CD4-positive, alpha-beta T cell treated with Interleukin-2 at 100 ng/mL for 4 hours (primary cell): ENCODE measurements at places on chromosomes 5 and 9.

GRCh38 chr5:164186550-164186949 lies 681.1 kb downstream of the MAT2B start:
- no peak for DNase-seq

- no peak for DNase-seq
Observed at GRCh38 chr9:132043708-132044107, 36.0 kb downstream of the MED27 start.

- no peak for DNase-seq
Observed at GRCh38 chr9:73474002-73474600, 322.4 kb downstream of the ANXA1 start.

DNA sequence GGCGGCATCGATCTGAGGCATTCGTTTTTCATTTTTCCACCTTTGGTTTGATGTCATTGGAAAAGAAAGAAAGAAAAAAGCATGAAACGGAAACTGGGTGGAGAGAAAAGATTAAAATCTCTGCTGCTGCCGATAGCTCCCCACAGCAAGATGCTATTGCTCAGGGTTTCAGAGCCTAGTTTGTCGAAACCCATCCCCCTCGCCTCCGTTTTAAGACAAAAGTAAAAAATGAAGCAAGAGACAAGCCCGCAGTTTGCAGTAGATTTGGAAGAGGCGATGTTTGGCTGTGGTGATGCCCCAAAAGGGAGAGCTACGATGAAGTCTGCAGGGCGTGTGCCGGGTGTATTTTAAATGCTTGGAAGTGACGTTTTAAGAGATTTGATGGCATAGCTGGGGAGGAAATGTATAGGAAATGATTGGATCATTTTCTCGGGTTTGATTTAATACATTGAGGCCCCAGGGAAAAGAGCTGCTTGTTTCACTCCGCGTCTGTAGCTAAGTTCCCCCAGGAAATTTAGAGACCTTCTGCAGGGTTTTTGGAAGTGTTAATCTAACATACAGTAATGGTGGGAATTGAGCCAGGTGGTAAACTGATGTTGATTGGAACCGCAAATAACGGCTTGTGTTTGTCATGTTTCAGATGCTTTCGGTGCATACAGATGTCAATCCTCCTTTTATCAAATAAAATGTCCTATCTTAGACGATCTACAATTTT lies 909 bp downstream of the NDFIP1 start:
- peak; percentile 53 for DNase-seq

DNA sequence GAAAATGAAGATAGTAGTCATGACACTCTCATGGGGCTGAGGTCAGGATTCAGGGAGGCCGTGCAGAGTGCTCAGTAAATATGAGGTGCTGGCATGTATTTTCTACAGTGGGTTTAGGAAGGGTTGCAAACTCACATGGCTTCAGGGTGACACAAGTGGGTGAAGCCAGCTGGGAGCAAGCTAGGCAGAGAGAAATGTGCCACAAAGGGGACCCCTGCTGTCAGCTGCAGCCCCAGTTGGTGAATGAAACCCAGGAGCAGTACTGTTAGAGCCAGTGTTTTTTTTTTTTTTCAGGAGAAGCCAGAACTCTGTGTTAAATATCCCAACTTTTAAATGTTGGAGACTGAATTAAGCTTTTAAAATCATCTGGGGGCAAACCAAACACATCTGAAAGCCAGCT lies 75.3 kb downstream of the INSYN2B start:
- no peak for DNase-seq

- no peak for DNase-seq
Observed at GRCh38 chr5:56185768-56186311, 47.3 kb downstream of the ANKRD55 start.

- no peak for DNase-seq
Observed at GRCh38 chr5:38135486-38136039, 122.8 kb upstream of the EGFLAM start.

GRCh38 chr5:111627862-111628261 lies 115.5 kb upstream of the STARD4 start:
- DNase-seq: no peak

DNA sequence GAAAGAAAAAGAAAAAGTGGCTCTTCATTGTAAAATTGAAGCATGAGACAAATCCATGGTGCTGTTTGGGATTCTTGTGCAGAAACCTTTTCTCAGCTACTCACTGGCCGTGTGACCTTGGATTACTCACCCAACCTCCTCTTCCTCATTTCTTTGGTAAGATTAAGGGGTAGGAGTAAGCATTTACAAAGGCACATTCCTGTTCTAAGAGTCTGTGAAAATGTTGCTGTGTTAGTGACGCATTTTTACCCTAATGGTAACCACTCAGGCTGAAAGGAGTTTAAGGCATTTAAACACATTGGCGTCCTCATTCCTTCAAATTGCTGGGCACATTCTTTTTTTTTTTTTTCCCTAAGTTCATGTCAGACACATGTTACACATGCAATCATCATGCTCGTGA lies 4.3 kb downstream of the RAI14 start:
- DNase-seq: no peak

DNA sequence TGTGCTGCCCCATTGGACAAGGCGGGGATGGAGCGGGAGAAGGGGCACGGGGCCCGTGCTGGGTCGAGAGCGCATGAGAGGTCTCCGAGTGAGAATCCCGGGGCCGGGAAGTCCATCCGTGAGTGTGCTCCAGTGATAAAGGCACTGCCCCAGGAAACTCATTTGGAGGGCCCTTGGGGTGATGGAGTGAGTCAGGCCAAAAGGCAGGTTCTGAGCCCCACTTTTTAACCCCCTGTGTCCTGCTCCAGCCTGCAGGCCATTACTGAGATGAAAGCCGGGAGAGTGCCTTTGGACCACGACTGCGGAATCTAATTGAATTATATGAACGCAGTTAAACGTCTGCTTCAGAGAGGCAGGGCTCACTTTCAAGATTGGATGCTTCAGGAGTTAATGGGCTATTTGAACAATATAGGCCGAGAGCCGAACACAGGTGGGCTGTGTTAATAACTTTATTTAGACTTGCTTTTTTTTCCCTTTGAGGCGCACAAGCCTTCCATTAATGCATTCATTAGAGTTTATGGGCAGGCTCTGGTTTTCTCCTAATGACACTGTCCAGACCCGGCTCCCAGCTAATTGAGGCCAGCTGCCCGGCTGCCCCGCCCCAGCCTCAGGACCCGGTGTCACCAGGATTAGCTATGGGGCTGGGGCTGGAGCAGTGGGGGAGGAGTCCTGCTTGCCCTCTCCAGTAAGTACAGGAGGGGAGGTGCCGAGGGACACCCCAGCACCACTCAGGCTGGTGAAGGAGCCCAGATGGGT lies 79.1 kb upstream of the LMX1B start:
- no peak for DNase-seq

DNA sequence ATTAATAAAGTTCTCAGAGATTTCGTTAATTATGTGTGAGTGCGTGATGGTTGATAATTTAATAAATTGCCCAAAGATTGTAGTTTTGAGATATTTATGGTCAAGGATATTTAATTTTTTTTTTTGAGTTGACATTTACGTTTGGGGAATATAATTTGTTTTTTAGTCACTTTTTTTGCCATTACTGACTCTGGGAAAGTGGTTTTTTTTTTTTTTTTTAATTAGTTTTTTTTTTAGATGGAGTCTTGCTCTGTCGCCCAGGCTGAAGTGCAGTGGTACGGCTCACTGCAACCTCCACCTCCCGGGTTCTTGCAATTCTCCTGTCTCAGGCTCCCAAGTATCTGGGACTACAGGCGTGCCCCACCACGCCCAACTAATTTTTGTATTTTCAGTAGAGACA lies 1.7 kb downstream of the BDP1 start:
- DNase-seq: no peak

DNA sequence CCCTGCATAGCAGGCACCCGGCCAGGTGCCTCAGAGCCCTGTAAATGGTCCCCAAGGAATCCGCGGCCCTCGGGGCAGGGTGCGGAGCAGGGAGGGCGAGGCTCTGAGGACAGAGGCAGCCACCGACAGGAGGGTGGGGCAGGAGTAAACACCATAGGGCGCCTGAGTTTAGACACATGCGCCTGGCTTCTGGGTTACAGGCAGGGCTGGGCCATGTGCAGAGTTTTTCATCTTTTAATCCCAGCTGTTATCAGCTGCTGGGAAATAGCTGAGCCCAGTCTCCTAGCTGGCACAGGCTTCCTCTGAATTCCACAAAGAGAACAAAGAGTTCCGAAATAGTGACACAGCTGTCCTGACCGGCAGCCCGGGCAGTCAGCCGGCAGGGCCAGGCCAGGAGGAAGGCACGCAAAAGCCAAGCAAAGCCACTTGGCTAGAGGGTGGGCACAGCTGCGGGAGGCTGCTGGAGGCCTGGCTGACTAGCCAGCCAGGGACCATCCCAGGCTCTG lies 98.9 kb upstream of the PHYKPL start:
- no peak for DNase-seq

GRCh38 chr9:8917956-8918739 lies 1118.6 kb upstream of the DMAC1 start:
- DNase-seq: no peak

DNA sequence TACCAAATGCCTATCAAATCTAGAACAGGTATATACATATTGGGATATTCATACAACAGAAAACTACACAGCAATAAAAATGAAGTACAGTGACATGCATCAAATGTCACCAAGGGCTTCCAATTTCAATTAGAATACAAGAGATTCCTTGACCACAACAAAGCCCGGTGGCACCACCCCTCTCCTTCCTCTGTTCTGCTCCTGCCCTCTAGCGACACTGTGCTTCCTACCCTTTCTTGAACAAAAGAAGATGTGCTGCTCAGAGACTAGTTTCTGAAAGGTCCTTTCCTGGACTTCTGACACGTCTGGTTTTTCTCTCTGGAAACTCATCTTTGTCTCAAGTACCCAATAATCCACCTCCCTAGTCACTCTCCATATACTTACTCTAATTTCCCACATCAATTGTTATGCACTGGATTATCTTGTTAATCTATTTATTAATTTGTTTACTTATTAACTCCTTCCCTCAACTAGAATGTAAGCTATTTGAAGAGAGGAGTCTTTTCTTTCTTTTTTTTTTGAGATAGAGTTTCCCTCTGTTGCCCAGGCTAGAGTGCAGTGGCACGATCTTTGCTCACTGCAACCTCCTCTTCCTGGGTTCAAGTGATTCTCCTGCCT lies 70.4 kb upstream of the CTSV start:
- DNase-seq: peak; percentile 16

DNA sequence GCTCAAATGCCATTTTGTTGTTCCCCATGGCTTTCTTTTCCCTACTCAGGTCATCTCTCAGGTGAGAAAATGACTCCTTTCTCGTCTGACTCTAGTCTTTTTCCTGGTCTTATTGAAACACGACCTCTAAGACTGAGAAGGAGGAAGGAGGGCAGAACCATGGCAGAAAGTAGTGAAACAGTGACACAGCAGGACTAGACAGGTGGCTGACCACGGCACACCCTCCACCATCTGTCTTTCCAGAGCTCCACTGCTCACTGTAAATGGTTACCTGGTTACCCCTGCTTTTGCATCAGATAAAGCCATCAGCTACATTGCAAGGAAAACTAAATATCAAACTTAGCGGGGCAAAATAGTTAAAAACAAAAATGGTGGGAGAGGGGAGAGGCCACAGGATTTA lies 30.9 kb downstream of the NR4A3 start:
- no peak for DNase-seq

DNA sequence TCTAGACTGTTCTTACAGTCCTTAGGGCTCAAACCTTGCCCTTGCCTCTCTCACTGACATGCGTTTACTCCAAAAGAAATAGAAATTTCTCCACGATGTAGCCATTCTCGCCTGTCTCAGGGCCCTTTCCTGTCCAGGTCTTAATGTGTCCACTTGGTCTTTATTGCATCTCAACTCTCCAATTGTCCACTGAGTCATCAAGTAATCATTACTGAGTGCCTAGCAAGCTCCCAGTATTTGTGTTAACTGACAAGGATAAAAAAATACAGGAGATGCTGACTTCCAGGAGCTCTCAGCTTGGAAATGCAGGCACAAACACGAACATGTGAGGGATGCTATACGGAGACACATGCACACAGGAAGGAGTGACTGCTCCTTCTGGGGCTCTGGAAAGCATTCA lies 147.3 kb downstream of the ARSB start:
- DNase-seq: no peak

DNA sequence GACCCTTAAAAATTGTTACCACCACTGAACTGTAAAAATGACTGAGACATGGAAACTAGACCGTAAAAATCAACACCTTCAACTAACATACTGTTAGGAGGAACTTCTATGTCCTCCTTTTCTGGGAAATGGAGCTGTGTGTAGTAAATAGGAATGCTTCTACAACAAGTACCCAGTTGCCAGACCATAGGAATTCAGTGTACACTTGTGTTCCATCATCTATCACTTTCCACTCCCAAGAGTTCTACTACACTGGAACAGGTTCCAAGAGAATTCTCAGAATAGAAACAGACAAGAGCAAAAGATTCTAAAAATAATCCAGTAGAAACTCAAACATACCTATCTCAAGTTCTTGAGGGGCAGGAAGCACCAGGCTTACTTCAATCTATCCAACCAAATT lies 23.6 kb downstream of the UBAP2 start:
- DNase-seq: no peak

GRCh38 chr9:134432471-134432870 lies 106.2 kb downstream of the RXRA start:
- DNase-seq: no peak

DNA sequence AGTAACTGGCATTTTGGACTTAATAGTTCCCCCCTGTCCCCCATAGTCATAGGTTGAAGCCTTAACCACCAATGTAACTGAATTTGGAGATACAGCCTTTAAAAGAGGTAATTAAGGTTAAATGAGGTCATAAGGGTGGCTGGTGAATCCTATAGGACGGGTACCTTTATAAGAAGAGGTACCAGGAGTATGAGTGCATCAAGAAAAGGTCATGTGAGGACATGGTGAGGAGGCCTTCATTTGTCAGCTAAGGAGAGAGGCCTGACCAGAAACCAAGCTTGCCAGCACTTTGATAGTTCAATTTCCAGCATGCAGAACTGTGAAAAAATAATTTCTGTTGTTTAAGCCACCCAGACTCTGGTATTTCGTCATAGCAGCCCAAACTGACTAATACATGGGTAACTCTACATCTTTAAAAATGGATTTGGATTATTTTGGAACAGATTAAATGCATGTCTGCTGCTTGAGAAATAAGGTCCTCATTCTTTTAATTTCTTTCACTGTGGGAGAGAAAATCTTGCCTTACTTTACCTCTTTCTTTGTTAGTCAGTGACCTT lies 9.7 kb downstream of the RASA1 start:
- no peak for DNase-seq

- DNase-seq: no peak
Observed at GRCh38 chr5:137220523-137220927, 278.6 kb downstream of the SPOCK1 start.

DNA sequence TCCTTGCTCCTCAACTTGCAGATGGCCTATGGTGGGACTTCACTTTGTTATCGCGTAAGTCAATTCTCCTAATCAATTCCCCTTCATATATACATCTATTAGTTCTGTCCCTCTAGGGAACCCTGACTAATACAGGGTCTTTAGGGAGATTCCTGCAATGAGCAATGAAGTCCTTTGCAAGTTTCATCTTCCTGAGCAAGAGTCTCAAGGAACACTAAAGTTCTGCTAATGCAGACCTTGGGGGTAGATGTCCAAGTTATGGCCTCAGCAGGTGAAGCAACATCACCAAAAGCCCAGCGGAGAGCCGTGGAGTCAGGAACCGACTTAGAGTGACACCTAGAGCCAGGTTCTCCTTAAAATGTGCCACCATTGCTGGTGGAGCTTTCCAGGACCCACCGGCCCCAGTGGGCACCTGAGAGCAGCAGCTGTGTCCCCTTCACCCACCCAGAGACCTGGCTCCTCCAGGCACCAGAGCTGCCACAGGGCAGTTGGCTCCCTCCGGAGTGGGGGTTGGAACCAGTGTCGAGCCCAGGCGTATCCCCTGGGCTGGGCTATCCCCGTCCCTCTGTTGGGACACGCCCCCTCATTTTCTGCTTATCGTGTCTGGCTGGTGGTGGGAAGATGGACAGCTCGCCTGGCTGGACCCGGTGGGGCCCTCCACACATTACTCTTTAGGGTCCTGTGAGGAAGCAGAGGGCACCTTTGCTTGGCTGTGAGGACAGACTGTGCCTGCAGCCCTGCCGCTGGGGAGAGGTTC lies 10.9 kb upstream of the FCN1 start:
- DNase-seq: no peak
